ENCODE measurements at places on chromosomes 12 and 14.

DNA sequence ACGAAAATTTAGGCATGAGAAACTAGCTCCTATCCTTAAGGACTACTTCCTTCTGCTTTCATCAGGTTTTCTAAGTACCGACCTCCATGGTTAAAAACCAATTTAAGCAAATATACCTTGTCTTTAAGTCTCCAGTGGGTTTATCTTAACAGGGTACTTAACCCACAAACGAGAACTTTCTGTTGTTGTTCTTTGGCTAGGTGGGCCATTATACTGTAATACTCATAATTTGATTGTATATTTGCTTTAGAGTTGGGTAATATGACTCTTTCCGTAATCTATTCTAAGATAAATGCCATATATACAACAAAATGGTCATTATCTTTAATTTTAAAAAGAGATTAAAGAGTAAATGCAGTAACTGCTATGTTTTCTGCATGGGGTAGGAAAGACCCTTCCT lies 21.6 kb downstream of the RASSF8 start:
- no peak for DNase-seq

- no peak for DNase-seq
Observed at GRCh38 chr12:53586745-53587144, 39.4 kb downstream of the ATF7 start.

- DNase-seq: peak; percentile 44
Observed at GRCh38 chr14:52043690-52044089, 25.2 kb downstream of the NID2 start.

DNA sequence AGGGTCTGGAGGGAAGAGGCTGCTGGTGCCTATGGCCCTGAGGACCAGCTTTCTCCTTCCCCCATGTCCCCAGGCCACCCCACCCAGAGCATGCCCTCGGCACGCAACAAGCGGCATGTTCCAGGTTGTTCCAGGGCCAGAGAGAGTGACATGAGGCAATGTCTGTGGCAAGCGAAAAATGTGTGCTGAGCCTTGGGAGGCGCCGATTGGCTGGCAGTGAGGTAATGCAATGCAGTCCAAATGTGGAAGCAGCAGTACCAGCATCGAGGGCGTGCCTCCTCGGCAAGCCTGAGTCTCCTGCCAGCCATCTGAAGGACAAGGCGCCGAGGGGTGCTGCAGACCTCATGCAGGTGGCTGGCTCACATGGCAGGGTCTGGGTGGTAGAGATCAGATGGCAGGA lies 423.8 kb downstream of the NRXN3 start:
- DNase-seq: no peak

- no peak for DNase-seq
Observed at GRCh38 chr12:123283461-123283860, 11.8 kb upstream of the CDK2AP1 start.

GRCh38 chr12:4979737-4980136 lies 63.9 kb upstream of the KCNA5 start:
- no peak for DNase-seq

DNA sequence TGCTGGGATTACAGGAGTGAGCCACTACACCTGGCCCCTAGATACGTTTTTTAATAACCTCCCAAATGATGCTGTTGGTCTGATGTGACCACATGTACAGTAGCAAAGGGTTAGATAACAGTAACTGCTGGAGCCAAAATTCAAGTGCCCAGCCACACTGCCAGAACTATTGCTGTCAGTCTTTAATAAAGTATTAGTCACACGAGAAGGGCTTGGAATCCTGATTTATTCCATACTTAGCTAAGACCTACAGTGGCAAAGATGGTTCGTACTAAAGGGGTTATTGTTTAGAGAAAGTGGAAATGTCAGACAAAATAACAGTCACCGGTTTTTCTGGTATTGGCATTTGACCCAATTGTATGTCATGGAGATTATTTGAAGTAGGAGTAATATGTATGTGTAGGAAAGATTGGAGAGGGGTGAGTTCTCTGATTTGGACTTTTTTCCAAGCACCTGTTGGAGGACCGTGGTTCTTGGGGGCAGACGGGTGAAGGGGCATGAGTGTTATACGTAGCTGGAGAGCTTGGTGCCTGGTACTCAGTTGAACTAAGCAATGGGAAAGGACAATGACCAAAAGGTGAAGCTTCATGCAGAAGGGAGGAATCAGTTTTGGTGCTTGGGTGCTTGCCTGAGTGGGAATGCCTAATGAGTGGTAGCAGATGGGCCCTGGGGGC lies 9.7 kb downstream of the TUBA1C start:
- no peak for DNase-seq

DNA sequence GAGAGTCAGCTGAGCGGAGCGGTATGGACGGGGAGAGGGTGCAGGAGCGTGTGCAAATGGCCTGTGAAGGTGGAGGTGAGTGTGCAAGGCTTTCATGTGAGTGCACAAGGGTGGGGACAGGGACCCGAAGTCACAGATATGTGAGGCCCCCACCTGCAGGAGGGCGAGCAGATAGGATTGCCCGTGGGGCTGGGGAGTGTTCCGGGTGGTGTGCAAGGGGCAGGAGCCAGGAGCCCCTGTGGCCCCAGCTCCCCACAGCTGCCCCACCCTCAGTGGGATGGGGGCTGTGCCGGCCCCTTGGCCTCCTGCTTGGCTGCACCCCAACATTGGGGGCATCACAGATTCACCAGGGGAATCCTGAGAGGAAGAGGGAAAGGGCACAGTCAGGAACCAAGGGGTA lies 5.5 kb upstream of the ZNF384 start:
- DNase-seq: no peak

GRCh38 chr14:31441273-31442111 lies 15.8 kb downstream of the DTD2 start:
- no peak for DNase-seq

GRCh38 chr12:70963081-70963660 lies 42.6 kb upstream of the PTPRR start:
- DNase-seq: no peak

GRCh38 chr14:22448905-22449599 lies 140.0 kb downstream of the DAD1 start:
- DNase-seq: no peak

Data from stimulated activated CD4-positive, alpha-beta T cell treated with anti-CD3 and anti-CD28 coated beads, Interleukin-2, amount 100 ng/mL, for 24 hours (primary cell).